ENCODE measurements at places on chromosomes 6 and 20.

DNA sequence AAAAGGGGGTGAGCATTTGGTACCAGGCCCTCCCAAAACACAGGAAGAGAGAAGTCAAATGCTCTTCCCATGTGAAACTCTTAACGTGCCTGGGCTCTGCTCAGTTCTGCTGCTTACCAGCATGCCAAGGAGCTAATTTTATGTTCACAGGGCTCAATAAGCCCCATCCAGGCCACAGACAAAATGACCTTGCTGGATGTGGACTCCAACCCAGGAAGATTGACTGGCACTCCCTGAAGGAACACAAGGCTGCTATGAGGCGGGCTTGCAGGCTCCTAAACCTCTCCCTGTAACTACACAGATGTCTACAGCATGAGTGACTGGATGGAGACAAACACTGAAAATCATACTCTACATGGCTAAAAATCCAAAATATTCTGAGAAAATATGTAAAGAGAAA, 50.6 kb downstream of the CHD6 start:
- no peak for DNase-seq

- no peak for DNase-seq
Measured at GRCh38 chr6:138188278-138188941, 26.7 kb downstream of the ARFGEF3 start.

DNA sequence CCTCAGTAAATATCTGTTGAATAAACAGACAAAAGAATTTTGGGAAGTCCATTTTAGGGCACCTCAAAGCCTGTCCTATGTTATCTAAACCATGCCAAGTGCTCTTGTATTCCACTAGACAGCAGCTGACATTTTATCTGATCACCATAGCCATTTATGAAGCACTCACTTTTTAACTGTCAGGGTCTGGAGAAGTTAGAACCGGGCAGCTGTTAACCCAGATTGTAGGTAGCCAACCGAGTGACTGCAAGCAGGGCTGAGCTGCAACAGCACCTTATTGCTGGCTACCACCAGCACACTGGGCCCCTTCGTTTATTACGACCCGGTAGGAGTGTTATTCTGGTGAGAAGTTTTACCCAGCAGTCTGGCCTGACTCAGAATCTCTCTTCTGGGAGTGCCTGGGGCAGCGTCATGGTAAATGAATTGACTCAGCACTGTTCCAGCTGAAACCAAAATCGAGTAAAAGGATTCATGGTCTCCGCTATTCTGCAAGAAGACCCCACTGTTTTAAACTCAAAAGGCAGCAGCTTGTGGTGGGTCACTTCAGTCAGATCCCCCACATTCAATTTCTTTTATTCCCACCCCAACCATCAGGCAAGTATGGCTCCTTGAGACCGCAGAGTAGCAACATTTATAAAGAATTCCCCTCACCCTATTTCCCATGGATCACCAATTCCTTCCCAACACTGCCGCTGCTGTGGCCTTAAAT, 1.7 kb downstream of the UBE2V1 start:
- DNase-seq: peak; percentile 44

GRCh38 chr6:4647414-4648365, 128.5 kb upstream of the CDYL start:
- peak; percentile 81 for DNase-seq

GRCh38 chr20:4661191-4661590, 60.5 kb upstream of the PRND start:
- DNase-seq: no peak

DNA sequence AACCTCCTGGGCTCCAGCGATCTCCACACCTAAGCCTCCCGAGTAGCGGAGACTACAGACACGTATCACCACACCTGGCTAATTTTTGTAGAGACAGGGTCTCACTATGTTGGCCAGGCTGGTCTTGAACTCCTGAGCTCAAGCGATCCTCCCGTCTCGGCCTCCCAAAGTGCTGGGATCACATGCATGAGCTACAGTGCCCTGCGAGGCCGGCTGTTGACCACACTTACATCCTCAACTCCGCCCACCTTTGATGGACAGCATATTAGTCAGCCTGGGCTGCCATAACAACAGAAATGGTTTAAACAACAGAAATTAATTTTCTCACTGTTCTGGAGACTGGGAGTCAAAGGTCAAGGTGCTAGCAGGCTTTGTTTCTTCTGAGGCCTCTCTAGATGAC, 107.7 kb downstream of the JPH2 start:
- no peak for DNase-seq

DNA sequence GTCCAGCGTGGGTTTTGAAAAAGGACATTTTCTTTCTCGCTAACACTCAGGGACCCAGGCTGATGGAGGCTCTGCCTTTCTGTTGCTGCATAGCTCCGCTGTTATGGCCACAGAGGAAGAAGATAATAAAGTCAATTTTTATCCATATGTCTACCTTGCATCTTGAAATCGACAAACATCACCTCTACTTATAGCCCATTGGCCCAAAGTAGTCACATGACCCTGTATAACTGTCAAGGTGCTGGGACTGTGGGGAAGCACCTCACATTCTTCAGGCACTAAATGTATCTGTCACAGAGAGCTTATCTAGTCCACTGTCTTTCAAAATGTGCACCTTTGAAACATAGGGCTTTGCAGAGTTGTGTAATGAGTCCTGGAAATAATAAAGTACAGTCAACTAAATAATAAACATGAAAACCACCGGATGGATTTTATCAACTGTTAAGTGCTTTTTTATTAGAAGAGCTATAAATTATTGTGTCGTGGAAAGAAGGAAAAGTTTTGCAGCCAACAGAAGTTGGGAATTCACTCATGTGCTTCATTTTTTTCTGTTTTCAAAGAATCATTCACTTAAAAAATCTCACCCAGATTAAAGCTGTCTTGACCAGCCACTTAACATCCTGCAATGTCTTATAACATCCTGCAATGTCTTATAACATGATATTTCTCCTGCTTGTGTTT, 47.7 kb upstream of the RCAN2 start:
- no peak for DNase-seq

GRCh38 chr20:54067606-54068174, 2.7 kb downstream of the BCAS1 start:
- peak; percentile 49 for DNase-seq

DNA sequence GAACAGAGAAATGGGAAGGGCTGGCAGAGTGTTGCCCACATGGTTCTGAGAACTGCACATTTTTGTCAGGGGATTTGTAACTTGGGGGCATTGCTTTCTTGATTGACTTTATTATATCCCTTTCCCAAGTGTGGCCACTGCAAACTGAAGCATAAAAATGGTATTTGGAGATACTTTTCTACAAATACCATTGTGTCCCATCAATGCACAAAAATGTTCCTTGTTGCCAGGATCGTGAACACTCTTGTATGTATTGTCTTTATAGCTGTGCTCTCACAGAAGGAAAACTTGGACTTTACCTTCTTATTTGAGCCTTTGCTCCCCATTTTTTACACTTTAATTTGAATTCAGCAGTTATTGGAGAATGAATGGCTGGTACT, 57.1 kb upstream of the C20orf144 start:
- no peak for DNase-seq

GRCh38 chr6:30060606-30061091, 416 bp upstream of the POLR1H start:
- DNase-seq: peak; percentile 13

GRCh38 chr6:98925831-98926230, 21.9 kb downstream of the FBXL4 start:
- no peak for DNase-seq

DNA sequence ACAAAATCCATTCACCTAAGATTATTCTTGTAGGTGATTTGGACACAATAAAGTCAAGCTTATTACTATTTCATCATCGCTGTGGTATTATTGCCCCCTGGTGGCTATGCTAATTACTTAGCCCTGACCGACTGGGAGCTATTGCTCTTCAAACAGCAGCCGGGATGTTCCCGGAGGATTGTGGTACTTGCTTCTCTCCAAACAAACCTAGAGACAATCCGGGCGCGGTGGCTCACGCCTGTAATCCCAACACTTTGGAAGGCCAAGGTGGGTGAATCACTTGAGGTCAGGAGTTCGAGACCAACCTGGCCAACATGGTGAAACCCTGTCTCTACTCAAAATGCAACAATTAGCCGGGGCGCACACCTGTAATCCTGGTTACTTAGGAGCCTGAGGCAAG, 15.4 kb upstream of the STMND1 start:
- peak; percentile 81 for DNase-seq

- DNase-seq: peak; percentile 68
Measured at GRCh38 chr6:7468382-7469081, 72.9 kb upstream of the DSP start.

GRCh38 chr6:108434222-108434621, 126.5 kb upstream of the FOXO3 start:
- DNase-seq: no peak

DNA sequence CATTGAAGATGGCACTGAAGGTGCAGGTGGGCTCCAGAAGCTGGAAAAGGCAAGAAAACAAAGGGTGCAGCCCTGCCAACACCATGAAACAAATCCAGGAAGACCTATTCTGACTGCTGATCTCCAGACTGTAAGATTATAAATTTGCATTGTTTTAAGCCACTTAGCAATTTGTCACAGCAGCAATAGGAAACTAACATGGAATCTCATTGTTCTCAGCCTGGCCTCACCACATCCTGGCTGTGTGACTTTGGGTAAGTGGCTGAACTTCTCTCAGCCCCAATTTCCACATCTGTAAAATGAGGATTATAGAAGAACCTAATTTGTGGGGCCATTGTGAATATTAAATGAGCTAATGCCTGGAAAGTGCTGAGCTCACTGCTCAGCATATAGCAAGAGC, 160.4 kb upstream of the MAFB start:
- DNase-seq: no peak

- peak; percentile 5 for DNase-seq
Measured at GRCh38 chr6:49430187-49430586, 32.9 kb downstream of the MMUT start.

DNA sequence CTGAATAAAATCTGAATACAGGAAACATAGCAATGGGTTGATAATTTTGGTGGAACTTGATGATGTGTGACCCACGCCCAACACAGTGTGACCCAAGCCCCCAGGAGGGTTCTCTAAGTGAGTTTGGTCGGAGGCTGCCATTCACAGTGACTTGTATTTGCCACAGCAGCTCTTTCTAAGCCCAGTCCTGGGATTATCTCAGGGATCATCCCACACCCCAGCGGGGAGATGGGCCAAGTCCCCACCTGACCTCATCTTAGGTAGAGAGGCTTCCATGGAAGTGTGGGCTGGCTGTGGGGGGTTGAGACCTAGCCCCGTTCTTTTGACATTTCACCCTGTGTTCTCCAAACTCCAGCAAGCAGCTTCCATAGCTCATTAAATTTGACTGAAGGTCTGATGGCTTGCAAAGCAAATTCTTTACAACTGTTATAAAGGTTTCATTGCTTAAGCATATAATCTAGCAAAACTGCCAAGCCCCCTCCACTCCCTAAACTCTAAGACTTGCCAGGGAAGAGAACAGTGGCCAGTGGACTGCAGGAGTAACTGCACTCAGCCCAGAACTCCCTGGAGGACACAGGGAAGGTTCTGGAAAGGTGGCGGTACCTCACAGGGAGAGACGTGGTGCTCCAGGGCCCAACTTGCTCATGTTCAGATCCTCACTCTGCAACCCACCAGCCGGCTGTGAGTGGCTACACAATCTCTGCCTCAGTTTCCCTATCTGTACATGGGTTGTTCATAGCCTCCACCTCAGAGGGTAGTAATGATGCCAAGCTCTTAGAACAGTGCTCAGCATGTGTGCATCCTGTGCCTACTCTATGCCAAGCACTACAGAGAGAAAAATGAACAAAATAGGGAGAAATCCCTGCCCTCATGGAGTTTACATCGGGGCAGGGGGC, 1.0 kb upstream of the PCK1 start:
- DNase-seq: no peak

DNA sequence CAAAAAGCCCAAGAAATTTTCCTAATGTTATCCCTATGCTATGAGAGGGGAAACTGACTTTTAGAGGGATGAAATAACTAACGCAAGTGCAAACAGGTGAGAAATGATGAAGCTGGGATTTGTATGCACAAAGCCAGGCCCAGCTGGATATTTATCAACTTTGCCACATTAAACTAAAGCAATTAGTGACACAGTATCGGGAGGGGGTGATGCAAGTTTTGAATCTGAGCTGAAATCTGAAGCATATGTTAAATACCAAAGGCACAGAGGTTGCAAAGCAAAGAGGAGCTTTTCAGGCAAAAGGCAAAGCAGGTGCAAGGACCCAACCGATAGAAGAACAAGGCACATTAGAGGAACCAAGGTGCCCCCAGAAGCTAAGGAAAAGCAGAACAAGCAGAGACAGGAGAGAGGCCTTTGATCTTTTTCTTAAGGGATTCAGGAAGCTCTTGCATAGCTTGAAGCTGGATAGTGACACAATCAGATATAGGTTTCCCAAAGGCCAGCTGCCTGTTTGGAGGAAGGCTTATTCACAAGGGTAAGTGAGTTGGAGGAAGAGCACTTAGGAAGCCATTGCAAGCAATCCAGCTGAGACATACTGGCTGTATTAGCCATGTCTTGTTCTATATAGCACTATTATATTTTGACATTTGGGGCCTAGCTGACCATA, 207.5 kb downstream of the HIVEP2 start:
- peak; percentile 59 for DNase-seq

GRCh38 chr6:69623357-69623756, 173.5 kb downstream of the LMBRD1 start:
- no peak for DNase-seq

GRCh38 chr6:157025437-157025836, 248.3 kb downstream of the ARID1B start:
- no peak for DNase-seq

DNA sequence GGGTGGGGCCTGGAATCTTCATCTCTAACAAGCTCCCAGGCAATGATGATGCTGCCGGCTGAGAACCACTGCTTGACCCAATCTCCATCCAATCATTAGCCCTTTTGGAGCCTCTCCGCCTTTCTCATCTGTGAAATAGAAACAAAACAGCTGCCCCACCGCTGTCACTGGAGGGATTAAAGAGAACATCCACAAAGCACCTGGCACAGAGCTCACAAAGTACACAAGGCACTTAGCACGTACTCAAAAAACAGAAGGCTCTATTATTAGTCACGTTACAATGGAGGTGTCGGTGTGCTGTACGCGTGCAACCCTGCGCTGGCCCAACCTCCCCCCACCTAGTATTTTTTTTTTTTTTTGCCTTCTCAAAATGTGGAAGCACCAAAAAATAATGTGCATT, 213.5 kb upstream of the ARID1B start:
- no peak for DNase-seq

- no peak for DNase-seq
Measured at GRCh38 chr6:41646026-41646795, 7.9 kb downstream of the MDFI start.

DNA sequence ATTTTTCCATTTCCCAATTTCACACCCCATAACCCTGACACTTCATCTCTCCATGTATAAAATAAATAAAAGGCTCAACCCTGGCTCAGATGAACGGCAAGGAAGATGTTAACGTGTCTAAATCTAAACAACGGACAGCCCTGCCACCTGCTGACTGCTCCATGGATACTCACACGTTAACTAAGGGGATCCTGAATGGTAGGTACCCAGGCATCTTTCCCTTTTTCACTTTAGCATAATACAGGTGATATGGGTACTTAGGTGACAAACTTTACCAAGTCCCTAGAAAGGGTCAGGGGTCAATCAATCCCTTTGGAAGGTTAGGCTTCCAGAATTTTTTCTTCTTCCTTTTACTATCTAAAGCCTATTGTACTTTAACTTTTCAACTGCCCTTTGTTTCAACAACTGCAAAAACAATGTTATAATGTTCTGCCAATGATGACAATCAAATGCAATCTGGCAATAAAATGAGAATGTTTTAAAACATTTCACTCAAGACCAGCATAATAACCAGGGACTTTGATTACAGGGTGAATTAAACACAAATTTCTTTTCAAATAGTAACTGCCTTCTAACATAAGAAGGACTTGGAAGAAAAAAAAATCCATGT, 52.4 kb upstream of the IPCEF1 start:
- peak; percentile 45 for DNase-seq

GRCh38 chr6:107571354-107571753, 81.4 kb downstream of the SOBP start:
- DNase-seq: no peak

Data from fibroblast of upper back skin (primary cell).